ENCODE measurements at places on chromosomes 6 and 20.

GRCh38 chr20:58839474-58839874 lies 11.2 kb downstream of the GNAS-AS1 start:
- DNase-seq = no peak

GRCh38 chr6:149028767-149029405 lies 282.1 kb downstream of the UST start:
- DNase-seq = no peak

GRCh38 chr6:131765081-131765803 lies 42.6 kb upstream of the ENPP1 start:
- no peak for DNase-seq

GRCh38 chr6:5484692-5485091 lies 223.4 kb downstream of the FARS2 start:
- no peak for DNase-seq

Data from thoracic aorta (tissue), 2 donors.